ENCODE measurements at places on chromosomes 12 and 14.

DNA sequence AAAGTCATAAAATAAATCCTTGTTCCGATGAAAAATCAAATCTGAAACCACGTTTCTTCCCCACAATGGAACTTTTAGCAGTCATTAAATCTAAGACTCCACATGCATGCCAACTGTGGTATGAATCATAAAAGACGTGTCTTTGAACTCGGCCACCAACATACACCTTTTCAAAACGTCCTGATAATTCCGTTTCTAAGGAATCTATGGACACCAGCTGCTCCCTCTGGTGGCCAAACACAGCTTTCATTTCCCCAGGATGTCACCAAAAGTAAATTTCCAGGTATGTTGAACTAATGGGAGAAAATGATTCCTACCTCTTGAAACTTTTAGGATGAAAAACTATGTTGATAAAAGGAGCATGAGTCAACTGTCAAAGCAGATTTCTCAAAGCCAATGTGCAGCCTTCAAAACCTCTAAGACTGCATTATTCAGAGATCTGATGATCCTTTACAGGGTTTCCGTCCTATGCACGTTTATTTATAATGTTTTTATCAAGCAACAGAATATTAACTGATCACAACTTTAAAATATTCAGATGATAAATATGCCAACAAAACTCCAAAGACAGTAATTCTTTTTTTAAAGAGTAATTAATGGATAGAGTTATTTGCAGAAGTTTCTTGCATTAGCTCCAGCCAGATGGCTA, 96.2 kb downstream of the CIT start:
- peak; percentile 48 for DNase-seq

- DNase-seq: peak; percentile 44
Observed at GRCh38 chr14:61564618-61565091, 130.7 kb upstream of the HIF1A start.

GRCh38 chr12:76249501-76249900, 98.7 kb downstream of the BBS10 start:
- no peak for DNase-seq

DNA sequence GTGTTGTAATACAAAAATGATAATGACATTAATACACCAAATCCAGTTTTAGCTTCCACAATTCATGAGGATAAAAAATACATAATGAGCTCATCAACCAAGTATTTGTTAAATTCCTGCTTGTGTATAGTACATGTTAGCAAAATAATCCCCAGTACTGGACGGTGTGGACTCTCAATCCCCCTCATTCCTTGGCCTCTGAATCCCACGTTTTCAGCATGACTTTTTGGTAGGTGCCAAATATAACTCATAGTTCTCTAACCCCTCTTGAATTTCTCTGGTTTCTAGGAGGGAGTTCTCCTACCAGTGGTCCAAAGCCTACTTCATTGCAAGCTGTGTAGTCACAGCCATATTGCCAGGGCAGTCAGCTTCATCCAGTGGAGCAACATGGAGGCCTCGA, 41.4 kb upstream of the EPS8 start:
- no peak for DNase-seq

DNA sequence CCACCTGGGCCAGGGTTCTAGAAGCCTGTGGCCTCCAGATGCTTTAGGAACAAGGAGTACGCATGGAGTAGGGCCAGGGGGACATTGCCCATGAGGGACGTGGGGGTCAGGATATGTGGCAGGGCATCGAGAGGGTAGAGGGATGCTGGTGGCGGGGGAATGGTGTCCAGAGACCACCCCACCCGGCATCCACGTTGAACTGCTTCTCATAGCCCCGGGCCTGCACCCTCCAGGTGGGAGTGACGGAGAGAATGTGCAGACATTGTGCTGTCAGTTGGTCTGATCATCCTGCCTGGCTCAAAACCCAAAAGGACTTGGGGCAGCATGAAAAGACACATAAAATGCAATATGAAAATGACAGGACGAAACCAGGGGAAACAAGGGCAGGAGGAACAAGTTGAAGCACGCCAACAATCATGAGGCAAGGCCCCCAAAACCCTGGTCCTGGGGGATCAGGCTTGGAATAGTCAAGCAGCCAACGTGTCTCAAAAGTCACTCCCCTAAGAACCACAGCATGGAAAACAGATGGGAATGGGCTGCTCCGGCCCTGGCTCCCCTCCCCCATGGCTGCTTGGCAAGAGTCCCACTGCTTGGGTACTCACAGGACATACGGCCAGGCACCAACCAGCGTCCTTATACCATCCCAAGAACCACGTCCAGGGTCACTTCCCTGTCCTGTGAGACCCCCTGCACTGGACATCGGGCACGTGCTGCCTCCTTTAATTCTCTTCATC, 117.9 kb downstream of the DICER1 start:
- DNase-seq: no peak
